ENCODE measurements at places on chromosomes 12 and 14. TPM values are rescaled to one million over a fixed set of nuclear protein-coding genes. Genes with fewer than 3 reads are reported as not detected.
A peak's percentile ranks its signal among the peaks of the same experiment; 100 is the strongest.

The FAM222A gene
- total RNA-seq, result 3.3 TPM

The SOAT2 gene
- total RNA-seq, result not detected

The CTSG gene
- total RNA-seq, result 0.99 TPM

The OVCH1 gene
- total RNA-seq, result 2.5 TPM

The PSMA6 gene
- total RNA-seq, result 158 TPM

The RERG gene
- 69.9 TPM for total RNA-seq

DNA sequence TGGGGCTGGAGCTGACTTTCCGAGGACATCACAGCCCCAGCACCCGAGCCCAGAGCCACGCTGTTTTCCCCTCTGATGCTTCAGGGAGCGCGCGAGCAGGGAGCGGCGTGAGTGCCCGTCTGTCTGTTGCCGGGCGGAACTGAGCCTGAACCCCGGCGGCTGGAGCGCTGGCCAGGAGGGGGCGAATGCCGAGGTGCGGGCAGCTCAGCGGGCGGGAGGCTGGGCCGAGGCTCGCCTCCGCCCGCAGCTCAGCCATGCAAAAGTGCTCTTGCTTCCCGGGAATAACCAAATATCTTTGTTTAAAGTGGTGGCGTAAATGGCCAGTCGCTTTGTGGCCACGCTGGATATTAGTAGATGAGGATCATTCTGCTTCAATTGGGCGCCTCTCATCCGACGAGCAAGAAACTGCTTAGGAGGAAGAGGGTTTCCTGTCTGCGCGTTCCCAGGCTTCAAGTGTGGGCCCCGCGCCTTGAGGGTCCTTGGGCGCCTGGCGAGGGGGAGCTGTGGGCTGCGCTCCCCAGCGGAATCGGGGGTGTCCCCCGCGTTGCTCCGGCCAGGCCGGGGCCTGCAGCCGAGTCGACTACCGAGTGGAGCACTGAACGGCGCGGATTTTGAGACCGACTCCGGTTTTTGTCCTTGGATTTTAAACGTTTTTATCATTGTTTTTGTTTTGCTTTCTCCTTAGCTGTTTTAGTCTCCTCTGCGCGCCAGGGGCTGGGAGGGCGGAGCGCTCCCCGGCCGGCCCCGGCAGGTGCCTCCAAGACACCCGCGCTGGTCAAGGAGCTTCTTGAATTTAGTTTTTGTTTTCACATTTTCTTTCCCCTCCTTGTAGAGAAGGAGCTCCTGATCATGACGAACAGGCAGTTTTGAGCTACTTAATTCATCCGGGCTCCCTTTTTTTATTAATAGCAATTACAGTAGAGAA, 831 bp upstream of the NKX2-1 start:
- DNase-seq, result no peak

The CABP1 gene
- total RNA-seq, result 1.8 TPM

The WNT1 gene
- not detected for total RNA-seq

DNA sequence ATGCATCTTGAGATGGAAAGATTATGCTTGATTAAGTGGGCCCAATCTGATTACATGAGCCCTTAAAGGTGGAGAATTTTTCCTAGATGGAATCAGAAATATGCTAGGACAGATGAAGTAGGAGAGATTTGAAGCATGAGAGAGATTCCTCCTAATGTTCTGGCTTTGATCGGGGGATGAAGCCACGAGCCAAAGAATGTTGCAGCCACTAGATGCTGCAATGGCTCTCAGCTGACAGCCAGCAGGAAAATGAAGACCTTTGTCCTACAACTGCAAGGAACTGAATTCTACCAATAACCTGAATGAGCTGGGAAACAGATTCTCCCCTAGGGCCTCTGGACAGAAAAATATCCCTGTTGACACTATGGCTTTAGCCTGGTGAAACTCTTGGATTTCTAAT, 82.6 kb upstream of the ATP2B1 start:
- DNase-seq, result no peak

GRCh38 chr14:97995038-97995437, 1197.9 kb downstream of the VRK1 start:
- DNase-seq, result no peak

- peak; percentile 32 for DNase-seq
These were observed 69.9 kb downstream of the FOXN4 start for GRCh38 chr12:109239179-109239578.

The PTCSC3 gene
- total RNA-seq, result not detected

The OR6C2 gene
- total RNA-seq, result not detected

The C12orf50 gene
- not detected for total RNA-seq

The PZP gene
- not detected for total RNA-seq

DNA sequence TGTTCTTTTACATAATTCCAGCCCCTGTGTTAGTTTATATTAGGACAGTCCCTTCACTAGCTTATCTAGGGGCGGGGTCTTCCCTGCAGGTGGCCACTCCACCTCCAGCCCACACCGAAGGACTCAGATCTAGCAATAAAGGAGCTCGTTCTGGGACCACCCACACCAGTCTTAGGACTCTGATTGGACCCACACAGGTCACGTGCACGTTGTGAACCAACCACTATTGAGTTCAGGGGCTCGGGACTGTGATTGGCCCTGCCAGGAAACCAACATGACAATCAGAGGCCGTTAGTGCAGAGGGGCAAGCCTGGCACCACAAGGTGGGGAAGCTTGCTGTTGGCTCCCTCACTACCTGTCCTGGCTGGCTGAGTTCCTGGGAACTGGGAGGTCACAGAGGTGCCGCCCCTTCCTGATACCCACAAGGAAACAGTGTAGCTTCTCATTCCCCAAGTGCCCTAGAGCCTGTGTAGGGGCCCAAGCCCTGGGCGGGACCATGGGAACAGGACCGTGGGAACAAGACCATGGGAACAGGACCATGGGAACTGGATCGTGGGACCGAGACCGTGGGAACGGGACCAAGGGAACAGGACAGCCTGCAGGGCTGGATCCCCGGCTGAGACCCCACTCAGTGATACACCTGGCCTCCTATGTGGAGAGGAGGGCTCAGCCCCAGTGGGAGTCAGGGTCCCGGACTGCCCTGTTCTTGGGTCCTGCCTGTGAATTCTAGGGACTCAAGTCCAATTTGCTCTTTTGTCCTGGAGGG, 297.8 kb downstream of the ADGRD1 start:
- DNase-seq, result no peak

The ADCY6 gene
- 16.8 TPM for total RNA-seq

The TBX3 gene
- 9.7 TPM for total RNA-seq

GRCh38 chr12:56776654-56777053, 13.5 kb downstream of the HSD17B6 start:
- no peak for DNase-seq

DNA sequence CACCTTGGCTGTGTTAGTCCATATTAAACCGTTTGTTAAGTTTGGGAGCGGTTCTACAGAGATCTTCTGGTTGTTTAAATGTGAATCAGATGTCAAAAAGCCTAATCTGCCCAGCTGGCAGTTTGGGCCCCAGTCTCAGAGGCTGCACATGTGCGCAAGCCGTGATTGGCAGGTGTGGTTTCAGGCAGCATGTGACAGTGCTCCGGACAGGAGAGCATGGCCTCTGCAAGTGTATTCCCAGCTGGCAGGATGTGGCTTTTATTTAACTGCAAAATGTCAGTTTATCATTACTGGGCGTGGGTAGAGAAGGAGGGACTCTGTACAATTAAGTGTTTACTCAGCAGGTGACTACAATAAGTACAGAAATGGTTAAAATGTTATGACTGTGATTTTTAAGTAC, 77.5 kb downstream of the PELI2 start:
- no peak for DNase-seq

Data from sigmoid colon (tissue), 7 donors.